T-cell (primary cell): ENCODE measurements at places on chromosomes 4 and X.

DNA sequence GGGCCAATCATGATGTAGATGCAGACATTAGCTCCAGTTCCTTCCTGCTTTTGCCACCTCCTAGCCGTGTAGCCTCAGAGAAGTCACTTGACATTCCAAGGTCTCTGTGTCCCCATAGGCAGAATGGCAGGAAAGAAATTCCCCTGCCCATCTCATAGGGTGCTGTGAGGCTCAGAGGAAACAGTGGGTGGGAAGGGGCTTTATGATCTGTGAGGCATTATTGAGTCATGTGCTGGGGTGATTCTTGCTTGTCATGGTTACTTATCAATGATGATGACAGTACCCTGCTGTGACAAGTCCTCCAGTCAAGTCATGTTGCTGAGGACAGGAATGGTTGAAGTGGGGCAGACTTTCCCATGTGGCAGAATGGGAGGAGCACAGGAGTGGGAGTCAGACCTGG, 63.7 kb downstream of the MSX1 start:
- H3K27ac ChIP-seq = no peak overlapping the region
- no peaks in the 10 kb centered on the region for H3K4me1 ChIP-seq
- no peak overlapping the region for H3K4me3 ChIP-seq
- peaks cover 22% of the 10 kb centered on the region for H3K27me3 ChIP-seq
- DNase-seq = no peak

- no peak overlapping the region for H3K27ac ChIP-seq
- DNase-seq = no peak
- H3K4me1 ChIP-seq = no peaks in the 10 kb centered on the region
- no peaks in the 10 kb centered on the region for H3K36me3 ChIP-seq
- no peak overlapping the region for H3K4me3 ChIP-seq
These were observed 497.1 kb upstream of the TENM3 start for GRCh38 chr4:181745933-181746625.

DNA sequence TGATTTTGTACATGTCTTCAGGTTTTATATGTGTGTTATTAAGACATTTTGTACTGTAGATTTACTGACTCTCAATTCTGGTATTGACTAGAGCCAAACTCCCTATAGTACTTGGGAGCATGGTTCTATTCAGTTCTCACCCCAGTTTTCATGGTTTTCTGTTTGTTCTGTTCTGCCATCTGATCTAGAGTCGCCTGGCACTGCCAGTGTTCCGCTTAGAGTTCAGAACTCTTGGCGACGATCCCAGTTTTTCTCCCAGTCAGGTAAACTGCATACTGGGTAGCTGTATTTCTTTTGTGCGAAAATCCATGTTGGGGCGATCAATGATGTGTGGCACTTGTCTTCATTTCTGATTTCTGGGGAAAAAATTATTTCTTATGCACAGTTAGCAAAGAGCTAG, 78.0 kb downstream of the PHOX2B start:
- H3K36me3 ChIP-seq = no peaks in the 10 kb centered on the region
- H3K4me1 ChIP-seq = no peaks in the 10 kb centered on the region
- no peaks in the 10 kb centered on the region for H3K27me3 ChIP-seq
- no peak for DNase-seq

GRCh38 chr4:164579270-164579942, 174.5 kb upstream of the SMIM31 start:
- H3K4me3 ChIP-seq = no peak overlapping the region
- no peaks in the 10 kb centered on the region for H3K4me1 ChIP-seq
- H3K27me3 ChIP-seq = no peaks in the 10 kb centered on the region

GRCh38 chr4:7416745-7417432, 17.8 kb downstream of the PSAPL1 start:
- DNase-seq = no peak
- H3K4me1 ChIP-seq = no peaks in the 10 kb centered on the region
- no peaks in the 10 kb centered on the region for H3K27me3 ChIP-seq
- no peaks in the 10 kb centered on the region for H3K36me3 ChIP-seq
- H3K4me3 ChIP-seq = no peak overlapping the region

GRCh38 chrX:17606231-17606630, 131.1 kb upstream of the SCML1 start:
- H3K36me3 ChIP-seq = no peaks in the 10 kb centered on the region
- no peak overlapping the region for H3K27ac ChIP-seq
- no peak overlapping the region for H3K4me3 ChIP-seq
- DNase-seq = no peak
- no peaks in the 10 kb centered on the region for H3K27me3 ChIP-seq

DNA sequence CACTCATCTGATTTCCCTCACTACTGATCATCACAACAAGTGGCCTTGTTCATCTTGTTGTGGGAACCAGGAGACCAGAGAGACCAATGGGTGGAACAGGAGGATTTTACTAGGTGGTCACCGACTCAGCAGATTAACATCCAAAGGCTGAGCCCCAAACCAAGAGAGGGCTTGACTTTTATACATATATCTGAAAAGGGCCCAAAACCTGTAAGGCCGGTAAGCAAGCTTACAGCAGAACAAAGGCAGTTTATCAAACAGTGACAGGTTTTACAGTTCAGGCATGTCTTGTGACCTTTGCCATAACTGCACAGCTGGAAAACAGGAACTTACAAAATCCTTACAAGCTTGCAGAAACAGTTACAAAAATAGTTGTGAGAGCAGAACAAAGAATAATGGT, 195.9 kb downstream of the OR13H1 start:
- H3K27me3 ChIP-seq = no peaks in the 10 kb centered on the region
- no peak overlapping the region for H3K4me3 ChIP-seq
- H3K36me3 ChIP-seq = no peaks in the 10 kb centered on the region
- no peak overlapping the region for H3K27ac ChIP-seq
- DNase-seq = no peak

DNA sequence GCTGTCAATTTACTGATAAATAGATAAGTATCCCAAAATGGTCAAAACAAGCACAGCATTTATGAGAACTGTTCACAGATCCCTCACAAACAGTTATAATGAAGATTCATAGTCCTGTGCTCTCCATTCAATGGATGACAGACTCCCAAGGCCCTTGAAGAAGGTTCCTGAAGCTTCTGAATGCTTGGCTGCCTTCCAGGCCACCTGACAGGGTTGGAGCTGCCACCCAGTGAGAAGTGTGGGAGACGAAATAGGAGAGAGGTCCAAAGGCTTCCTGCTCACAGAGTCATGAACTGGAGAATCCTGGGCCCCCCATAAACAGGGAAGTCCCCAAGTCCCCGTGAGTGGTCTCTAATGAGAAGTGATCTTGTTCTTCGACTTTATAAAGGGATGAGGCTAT, 26.0 kb upstream of the ANXA3 start:
- no peaks in the 10 kb centered on the region for H3K36me3 ChIP-seq
- no peak for DNase-seq
- H3K4me1 ChIP-seq = no peaks in the 10 kb centered on the region
